ENCODE measurements at places on chromosomes 7 and 10. TPM values are rescaled to one million over a fixed set of nuclear protein-coding genes. Genes with fewer than 3 reads are reported as not detected.

The LDB3 gene
- total RNA-seq, result 0.16 TPM

The EIF5AL1 gene
- 0.16 TPM for total RNA-seq

GRCh38 chr10:125757742-125758141 is 17.9 kb downstream of the MMP21 start:
- no peak for DNase-seq

DNA sequence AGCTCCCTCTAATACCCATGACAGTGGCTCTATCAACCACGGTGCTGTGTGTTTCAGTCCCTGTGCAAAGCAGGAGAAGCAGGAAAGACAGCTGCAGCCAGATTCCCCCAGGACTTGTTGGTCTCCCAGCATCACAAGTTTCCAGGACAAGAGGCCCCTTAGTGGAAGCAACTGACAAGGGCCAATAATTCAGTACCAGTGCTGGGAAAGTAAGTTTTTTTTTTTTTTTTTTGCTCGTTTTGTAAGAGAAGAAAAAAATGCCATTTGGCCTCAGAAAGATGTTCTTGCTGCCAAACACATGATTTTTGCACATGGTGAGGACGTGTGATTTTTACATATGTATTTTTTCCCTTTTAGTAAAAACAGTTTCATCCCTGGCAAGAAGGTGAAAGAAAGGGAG is 284.2 kb upstream of the ZMIZ1 start:
- DNase-seq, result no peak
